GM10248 (cell line): ENCODE measurements at places on chromosomes 1 and 21.

DNA sequence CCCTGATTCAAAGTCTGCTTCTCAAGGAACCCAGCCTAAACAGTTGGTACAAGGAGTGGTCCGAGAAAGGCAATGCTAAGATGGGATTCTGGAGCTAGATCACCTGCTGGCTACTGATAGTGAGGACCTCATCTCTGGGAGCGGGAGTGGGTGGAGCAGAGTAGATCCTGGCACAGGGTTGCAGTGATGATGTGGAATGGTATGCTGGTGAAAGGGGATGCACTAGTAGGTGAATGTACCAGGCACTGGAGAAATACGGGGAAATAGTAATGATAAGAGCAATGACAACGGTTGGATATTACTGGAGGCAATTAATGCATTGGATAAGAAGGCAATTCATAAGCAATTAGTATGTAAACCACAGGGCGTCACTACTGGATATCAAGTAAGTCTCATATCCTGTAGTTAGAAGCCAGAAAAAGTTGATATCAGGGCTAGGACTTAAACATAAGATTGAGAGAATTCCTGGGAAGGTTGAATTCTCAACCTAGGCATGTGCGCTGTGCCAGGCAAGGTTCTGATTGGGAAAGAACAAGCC is 169.2 kb upstream of the LMO4 start:
- DNase-seq = no peak

DNA sequence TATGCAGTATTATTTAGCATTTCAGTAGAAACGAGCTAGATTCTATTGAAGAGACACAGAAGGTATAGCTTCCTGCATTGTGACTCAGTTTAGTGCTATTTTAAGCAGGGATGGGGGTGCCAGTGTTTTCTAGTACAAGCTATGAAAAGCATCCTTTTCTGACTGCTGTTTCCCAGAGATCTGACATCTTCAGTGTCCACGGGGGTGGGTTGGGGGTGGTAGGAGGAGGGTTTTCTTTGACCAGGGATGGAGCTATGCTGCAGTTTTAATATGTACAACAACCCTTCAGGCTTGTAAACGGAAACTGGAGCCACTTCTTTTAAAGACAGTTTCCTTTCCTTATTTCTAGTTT is 2.7 kb upstream of the NEGR1 start:
- DNase-seq = no peak

DNA sequence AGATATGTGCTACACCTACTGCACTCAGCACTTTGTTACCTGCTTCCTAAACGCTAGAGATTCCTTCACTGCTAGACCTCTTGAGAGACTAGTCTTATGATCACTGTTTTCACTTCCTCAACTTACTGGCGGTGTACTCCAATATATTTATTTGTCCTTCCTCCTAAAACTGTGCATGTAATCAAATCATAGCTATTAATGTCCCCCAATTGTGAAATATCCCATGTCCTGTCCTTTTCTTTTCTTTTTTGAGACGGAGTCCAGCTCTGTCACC is 3.4 kb downstream of the SOAT1 start:
- no peak for DNase-seq

- DNase-seq = peak; percentile 92
Observed at GRCh38 chr1:52553362-52554266, 722 bp upstream of the TUT4 start.

- no peak for DNase-seq
Observed at GRCh38 chr1:106292130-106292529, 764.3 kb upstream of the PRMT6 start.

- no peak for DNase-seq
Observed at GRCh38 chr1:23483321-23484252, at the start of gene ASAP3. Gene ASAP3 (minus strand): TSS chr1:23484179. CDS start chr1:23484133, 46 bp downstream.
